ENCODE measurements at places on chromosomes 12 and 14.

- no peak for DNase-seq
These were observed 59.4 kb upstream of the AMIGO2 start for GRCh38 chr12:47139000-47139681.

- no peak for DNase-seq
These were observed 10.8 kb downstream of the ZCRB1 start for GRCh38 chr12:42315108-42315507.

- no peak for DNase-seq
These were observed 235.5 kb upstream of the NPAS3 start for GRCh38 chr14:32703183-32703621.

DNA sequence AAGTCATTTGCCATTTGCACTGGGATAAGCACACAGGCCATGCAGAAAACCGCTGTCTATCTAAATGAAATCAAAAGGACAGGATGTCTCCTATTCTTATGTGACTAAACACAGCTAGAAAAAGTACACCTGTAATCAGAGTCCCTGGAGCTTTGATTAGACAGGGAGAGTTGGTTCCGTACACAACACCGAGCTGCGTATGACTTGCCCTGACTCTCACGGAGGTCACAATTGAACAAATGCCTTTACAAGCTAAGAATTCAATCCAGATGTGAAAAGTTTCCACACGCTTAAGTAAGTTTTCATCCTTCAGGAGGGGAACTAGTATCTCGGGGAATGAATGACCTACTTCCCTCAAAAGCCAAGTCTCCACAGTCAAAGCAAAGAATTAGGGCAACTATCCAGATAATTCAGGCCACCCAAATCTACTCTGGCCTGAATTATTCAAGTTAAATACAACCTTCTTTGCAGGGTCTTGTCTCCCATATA is 67.5 kb downstream of the RTN1 start:
- no peak for DNase-seq

- no peak for DNase-seq
These were observed 52.1 kb upstream of the KCNJ8 start for GRCh38 chr12:21826618-21826910.

Measured in NCI-H345 (cell line).